Effector CD8-positive, alpha-beta T cell (primary cell): ENCODE measurements at places on chromosomes 1 and 21.

DNA sequence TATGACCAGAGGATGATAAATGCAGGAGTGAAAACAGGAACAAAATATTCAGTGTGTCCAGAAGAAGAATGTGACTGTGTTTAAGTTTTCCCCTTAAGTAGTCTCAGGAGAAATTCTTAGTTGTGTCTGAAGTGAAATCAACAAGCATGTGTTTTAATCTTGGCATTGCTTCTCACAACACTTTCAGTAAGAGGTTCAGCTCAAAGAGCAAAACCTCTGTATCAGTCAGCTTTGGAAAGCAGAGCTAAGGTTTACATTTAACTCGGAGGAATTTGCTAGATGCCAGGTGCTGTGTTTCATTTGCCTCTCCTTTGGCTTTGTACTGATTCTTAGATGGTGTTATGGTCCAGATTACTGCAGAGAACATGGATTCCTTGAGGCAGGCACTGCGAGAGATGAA lies 28.6 kb downstream of the CC2D1B start:
- DNase-seq = no peak

DNA sequence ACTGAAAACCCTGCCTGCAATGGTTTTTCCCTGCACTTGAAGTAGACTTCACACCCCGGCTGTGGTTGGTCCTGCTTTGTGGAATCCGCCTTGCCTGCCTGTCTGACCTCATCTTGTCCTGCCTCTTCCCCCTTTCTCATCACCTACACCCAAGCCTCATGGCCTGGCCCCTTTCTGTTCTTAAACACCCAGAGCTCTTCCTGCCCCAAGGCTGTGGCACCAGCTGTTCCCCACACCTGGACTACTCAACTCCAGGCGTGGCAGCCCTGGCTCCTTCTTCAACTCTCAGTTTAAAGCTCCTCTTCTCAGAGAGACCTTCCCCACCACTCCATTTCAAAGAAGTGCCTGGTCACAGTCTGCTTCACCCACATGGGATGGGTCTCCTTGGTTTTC lies 27.0 kb downstream of the KIAA1614 start:
- DNase-seq = no peak

DNA sequence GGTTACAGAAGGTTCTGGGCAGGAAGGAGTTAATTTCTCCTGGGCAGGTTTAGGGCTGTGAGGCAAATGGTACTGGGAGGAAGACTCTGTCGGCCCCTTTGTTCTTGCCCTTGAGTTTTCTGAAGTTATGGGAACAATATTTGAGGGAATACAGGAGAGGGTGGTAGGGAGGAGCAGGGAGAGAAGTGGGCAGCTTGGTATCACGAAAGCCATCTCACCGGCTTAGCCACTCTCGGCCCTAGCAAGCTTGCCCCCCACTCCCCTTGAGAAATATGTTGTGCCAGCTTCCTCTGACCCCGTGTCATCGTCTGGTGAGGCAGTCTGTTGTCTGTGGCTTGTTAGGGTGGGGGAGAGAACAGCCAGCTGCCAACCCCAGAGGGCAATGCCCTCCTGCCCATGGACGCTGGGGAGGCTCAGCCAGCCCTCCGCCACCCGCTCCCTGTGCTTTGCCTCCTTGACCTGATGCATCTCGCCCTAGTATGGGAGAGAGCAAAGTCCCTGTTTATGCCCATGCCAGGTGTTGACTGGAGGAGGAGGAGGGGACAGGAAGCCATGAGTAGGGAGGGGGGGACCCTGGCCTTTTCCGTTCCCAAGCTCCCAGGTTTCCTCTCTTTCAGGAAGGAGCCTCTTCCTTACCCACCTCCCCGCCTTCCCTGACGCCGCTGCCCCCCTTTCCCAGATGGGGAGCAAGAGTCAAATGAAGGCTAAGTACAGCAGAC lies 1.2 kb downstream of the EFNA1 start:
- DNase-seq = no peak

GRCh38 chr21:27339902-27340301 lies 373.0 kb upstream of the ADAMTS5 start:
- no peak for DNase-seq

GRCh38 chr1:223161321-223161720 lies 18.3 kb upstream of the TLR5 start:
- no peak for DNase-seq
